ENCODE measurements at places on chromosomes 3 and 15. TPM values are rescaled to one million over a fixed set of nuclear protein-coding genes. Genes with fewer than 3 reads are reported as not detected.

DNA sequence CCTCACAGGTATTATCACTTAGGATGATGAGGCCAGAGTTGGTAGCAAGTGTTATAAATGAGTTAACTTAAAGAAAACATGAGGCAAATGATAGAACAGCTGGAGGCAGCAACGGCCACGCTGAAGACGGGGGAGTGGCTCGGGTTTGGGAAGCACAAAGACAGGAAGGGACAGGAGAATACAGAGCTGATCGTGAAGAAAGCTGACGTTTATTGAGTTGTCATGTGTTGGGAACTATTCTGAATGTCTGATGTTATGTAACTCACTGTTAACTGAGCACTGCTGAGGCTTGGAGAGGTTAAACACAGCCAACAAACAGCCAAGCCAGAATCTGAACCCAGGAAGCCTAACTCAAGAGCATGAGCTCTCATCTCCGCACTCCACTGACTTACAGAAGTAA is 42.3 kb downstream of the FGD5 start:
- DNase-seq, result no peak

CHRD gene
- total RNA-seq, result 0.22 TPM

DNA sequence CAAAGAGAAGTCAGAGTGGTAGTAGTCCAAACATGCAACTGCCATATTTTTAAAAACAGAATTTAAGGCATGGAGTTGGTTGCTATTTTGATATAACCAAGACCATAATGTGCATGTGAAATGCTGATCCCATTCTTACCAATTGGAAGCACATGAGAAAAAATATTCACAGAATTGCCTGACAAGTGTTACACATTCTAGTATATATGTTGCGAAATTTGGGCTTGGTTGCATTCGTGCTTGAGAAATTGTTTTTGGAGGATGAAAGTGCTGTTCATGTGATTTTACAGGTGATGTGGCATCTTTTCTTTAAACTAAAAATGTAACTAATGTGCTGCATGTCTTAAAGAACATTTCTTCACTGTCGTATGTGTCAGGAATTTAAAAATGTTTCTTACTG is 199.7 kb downstream of the CHL1 start:
- no peak for DNase-seq

DNA sequence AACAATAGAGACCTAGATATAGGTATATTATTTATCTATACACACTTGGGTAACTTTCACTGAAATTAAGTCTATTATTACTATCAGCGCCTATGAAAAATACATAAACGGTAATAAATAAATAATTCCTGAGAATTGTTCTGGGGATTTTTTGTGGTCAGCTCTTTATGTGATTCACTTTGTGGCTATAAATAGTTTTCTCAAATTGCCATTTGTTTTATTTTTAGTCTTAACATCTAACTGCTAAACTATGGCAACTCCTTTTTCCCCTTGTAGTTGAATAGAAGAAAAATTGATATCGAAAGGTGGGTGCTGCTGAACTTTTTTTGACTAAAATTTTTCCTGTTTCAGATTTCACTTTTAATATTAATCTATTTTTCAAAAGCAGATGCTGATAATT is 189.0 kb downstream of the VGLL3 start:
- no peak for DNase-seq

- no peak for DNase-seq
These were observed 45.3 kb downstream of the KY start for GRCh38 chr3:134605556-134605955.

DNA sequence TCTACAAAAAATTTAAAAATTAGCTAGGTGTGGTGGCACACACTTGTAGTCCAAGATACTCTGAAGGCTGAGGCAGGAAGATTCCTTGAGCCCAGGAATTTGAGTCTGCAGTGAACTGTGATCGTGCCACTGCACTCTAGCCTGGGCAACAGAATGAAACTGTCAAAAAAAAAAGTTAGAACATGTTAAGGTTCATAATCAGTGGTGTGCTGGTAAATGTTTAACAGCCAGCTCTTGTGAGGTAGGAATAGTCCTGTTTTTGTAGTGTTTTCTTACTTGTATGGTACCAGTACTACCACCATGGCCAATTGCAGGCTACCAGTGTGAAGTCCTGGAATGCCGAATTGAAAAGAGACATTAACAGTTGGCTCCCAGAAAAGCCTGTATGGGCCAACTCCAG is 50.7 kb downstream of the ATG7 start:
- no peak for DNase-seq

DNA sequence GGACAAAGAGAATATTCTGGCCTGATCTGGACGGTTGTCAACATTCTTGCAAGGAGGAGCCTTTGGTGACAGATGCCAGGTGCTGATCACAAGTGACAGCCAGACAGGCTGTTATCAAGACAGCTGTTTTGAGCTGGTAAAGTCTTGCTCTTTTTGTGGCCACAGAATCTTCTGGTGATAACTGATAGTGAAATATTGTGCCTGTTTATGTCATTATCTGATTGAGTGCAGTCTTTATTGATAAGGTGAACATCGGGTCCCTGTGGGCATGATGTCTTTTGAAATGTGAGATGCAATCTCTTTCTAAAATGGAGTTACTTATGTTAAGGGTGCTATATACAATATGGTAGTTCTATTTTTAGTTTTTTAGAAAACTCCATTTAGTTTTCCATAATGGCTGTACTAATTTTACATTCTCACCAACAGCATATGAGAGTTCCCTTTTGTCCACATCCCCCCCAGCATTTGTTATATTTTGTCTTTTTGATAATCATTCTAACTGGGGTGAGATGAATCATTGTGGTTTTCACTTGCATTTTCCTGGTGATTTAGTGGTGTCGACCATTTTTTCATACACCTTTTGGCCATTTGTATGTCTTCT is 10.7 kb downstream of the CEP63 start:
- DNase-seq, result no peak
